ENCODE measurements at places on chromosomes 1 and 21.

DNA sequence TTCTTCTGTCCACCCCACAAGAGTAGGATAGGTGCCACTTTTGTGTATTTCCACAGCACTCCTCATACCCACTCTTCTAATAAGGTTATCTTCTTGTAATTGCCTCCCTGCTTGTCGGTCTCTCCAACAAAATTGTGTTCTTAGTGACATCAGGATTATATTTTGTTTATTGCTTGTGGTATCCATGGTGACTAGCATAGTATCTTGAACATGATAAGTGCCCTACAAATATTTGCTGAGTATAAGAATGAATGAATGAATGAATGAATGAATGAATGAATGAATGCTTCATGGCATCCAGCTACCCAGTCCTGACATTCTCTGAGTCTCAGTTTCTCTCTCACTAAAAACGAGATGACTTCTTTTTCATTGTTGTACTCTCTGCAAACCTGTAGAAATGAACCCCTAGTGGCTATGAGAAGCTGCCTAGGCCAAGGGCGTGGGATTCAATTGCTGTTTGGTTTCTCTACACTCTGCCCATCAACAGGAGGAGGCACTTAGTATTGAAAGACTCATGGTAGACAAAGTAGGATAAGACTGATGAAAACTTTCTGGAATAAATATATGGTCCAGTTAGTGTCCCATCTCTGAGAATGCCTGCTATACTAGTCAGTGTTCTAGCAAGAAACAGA, 121.0 kb downstream of the TMEM53 start:
- DNase-seq: no peak

DNA sequence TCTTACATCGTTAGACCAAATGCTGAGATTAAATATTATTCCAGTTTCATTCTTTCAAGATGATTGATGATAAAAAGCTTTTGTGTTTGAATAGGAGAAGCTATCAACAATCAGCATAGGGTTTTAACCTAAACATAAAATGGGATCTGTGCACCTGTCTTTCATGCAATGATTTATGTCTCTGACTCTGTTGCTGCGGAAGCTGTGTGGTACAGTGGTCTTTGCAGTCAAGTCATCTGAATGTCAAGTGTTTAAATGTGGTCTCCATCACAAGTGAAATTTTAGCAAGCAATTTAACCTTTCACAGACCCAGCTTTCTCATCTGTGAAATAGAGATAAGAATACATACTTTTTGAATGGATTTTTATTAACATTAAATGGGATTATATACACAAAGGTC, 107.2 kb downstream of the PLPPR5 start:
- no peak for DNase-seq

DNA sequence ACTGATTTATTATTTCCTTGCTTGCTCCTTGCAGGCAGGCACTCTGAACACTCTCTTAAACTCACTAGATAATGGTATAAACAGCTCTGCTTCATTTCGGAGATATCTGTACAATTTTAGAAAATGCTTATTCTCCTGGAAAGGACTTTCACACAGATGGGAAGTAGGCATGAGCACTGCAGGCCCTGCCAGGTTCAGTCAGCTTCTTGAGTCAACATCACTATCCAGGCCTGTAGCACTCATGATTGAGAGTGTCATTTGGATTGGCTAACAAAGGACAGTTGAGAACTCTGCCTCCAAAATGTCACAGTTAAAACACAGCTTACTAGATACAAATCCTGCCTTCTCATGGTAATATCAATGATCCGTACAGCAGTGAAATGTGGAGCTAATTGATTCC, 181.9 kb downstream of the CYYR1 start:
- DNase-seq: no peak

DNA sequence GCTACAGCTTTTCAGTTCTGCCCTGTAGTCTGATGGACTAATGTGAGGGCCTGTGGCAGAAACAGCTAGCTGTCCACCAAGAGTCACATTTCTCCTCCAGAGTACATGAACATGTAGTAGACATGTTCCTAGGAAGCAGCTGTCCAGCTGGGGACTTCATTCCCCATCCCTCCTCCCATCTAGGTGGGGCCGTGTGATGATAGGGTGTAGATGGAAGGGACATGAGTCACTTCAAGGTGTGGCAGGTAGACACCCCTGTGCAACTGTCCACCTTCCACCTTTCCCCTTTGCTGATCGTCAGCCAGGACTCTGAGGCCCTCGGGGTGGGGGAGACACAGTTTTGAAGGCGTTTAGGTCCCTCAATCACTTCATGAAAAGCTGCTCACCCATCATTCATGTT, 3.6 kb upstream of the RD3 start:
- no peak for DNase-seq

DNA sequence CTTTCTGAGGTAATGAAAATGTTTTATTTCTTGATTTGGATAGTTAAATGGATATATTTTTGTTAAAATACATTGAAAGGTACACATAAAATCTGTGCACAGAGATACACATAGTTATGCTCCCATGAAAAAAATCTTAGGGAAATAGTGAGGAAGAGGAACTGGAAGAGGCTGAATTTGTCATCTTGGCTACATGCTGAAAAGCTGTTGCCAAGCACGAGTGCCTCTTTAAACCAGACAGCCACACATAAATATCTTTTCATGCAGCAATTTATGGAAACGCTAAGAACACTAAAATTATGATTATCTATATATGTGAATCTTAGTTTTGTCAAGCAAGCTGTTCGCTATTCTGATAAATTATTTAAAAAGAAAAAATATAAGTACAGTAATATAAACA, 12.8 kb upstream of the ADAR start:
- no peak for DNase-seq

DNA sequence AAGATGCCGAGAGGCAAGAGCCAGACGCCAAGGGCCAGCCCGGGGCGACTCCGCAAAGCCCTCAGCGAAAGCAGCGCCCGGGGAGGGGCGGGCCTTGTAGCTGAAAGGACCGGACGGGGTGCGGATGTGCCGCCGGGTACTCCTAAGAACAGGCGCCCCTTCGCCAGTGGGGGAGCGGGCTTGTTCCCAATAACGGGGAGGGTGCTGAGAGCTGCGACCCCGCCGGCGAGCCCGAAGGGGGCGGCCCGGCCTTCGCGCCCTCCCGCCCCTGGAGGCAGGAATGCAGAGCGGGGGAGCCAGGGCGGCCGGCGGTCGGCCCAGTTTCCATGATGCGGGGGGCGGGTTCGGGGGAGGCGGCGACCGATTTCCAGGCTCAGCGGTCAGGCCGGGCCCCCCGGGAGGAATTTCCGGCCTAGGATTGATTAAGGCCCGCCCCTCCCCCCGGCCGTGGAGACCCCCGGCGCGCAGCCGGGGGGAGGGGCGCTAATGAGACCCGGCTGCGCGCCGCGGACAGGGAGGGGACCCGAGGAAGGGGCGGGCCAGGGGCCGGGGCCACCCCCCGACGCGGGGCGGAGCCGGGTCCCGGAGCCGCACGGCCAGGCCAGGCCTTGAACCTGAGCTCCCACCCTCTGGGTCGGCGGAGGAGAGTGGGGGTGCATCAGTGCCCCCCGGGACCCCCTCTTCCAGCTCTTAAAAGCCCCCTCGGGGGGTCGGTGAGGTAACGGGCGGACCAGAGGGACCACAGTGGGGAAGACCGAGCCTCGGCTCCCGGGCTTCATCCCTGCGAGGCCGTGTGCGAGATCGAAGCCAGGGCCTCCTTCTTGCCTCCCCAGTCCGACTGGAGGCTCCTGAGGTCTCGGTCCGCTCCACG, 898 bp upstream of the TMEM200B start:
- peak; percentile 97 for DNase-seq

DNA sequence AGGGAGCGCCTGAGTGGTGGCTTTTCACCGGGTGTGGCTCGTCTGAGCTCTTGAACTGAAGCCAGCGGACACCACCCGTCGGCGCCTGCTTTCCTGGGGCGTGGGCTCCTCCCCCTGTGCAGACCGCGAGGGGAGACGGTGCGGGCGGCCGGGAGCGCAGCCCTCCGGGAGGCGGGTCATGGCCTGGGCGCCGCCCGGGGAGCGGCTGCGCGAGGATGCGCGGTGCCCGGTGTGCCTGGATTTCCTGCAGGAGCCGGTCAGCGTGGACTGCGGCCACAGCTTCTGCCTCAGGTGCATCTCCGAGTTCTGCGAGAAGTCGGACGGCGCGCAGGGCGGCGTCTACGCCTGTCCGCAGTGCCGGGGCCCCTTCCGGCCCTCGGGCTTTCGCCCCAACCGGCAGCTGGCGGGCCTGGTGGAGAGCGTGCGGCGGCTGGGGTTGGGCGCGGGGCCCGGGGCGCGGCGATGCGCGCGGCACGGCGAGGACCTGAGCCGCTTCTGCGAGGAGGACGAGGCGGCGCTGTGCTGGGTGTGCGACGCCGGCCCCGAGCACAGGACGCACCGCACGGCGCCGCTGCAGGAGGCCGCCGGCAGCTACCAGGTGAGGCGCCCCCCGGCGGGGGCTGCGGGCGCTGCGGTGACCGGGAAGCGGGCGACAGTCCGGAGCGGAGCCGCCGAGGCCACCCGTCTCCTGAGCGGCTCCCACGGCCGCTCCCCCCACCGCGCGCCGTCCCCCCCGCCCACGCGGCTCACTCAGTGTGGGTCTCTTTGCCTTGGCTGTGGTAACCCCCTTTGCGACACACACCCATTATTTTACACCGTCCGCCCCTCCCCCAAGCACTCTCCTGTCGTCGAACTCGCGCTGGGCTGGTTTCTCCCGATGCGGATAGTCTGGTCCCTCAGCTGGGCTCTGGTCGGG, at the start of gene TRIM58:
TRIM58 (plus strand) TSS at position 119 of the 916 bp plus-strand sequence; CDS start at position 179, 60 bp downstream.
- no peak for DNase-seq

DNA sequence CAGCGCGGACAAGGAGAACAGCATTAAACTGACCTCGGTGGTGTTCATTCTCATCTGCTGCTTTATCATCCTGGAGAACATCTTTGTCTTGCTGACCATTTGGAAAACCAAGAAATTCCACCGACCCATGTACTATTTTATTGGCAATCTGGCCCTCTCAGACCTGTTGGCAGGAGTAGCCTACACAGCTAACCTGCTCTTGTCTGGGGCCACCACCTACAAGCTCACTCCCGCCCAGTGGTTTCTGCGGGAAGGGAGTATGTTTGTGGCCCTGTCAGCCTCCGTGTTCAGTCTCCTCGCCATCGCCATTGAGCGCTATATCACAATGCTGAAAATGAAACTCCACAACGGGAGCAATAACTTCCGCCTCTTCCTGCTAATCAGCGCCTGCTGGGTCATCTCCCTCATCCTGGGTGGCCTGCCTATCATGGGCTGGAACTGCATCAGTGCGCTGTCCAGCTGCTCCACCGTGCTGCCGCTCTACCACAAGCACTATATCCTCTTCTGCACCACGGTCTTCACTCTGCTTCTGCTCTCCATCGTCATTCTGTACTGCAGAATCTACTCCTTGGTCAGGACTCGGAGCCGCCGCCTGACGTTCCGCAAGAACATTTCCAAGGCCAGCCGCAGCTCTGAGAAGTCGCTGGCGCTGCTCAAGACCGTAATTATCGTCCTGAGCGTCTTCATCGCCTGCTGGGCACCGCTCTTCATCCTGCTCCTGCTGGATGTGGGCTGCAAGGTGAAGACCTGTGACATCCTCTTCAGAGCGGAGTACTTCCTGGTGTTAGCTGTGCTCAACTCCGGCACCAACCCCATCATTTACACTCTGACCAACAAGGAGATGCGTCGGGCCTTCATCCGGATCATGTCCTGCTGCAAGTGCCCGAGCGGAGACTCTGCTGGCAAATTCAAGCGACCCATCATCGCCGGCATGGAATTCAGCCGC, 2.5 kb downstream of the S1PR1 start:
- peak; percentile 11 for DNase-seq

- no peak for DNase-seq
Measured at GRCh38 chr1:83034851-83035250, 964.1 kb downstream of the TTLL7 start.

GRCh38 chr1:209850342-209850979, 22.7 kb downstream of the UTP25 start:
- DNase-seq: peak; percentile 56

DNA sequence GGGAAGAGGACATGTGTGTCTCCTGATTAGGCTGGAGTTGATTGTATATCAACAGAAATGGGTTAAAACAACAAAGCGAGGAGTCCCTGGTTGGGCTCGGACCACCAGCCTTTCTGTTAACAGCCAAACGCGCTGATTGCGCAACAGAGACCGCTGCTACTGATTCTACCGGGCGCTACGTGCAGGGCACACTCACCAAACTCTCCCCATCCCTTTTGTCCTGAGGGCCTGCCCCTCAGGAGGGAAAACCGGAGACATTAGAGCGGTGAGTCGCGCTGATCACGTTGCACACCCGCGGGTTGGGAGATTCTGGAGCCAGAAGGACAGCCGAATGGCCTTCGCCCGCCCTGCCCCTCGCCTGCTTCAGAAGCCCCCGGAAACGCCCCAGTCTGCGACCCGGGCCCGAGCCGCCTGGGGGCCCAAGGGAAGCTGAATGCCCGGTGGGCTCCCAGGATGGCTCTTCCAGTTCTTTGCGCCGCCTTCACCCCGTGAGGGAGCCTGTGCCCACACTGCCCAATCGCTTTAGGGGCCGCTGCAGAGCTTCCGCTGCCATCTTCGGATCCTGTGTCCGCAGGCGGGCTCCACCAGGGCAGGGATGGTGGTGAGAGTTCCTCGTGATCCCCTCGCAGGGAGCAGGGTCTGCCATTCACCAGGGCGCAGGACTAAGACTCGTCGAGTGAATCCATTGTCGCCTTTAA, 165.4 kb upstream of the NBPF11 start:
- DNase-seq: no peak

DNA sequence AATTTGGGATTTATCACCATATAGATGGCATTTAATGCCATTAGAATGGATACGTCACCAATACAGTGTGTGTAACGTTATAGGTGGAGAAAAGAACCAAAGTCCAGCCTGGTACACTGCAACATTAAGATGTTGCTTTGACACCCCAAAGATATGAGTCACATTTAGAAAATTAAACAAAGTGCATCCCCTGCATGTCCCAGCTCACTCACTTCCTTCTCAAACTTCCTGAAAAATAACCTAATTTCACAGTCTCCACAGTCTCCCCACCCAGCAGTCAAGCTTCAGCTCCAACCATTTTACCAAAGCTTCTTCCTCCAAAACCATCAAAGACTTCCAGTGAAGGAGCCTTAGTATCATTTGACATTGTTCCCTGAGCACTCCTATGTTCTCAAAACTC, 111.9 kb downstream of the OMA1 start:
- DNase-seq: no peak

DNA sequence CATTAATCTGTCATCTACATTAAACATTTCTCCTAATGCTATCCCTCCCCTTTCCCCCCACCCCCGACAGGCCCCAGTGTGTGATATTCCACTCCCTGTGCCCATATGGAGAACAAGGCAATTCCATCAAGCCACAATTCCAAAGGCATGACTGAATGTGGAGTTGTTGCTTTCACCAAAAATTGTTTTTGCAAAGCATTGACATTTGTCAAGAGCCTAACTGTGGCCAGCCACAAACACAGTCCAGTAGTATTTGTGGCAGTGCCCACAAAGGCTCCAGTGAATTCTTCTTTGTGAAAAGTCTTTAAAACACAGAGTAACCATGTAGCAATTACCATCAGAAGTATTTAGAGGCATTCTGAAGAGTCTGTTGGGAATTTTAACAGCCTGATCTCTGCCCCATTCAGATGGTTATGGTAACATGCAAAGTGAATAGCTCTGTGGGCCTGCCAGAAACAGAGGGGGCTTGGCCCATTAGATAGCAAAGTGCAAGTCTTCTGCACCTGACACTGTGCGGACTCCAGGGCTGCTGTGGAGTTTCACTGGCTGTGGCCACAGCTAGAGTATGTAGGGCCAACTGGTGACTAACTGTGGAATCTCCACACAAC, 11.6 kb upstream of the LRRC53 start:
- DNase-seq: no peak

- no peak for DNase-seq
Measured at GRCh38 chr1:17675744-17676143, 79.4 kb upstream of the ACTL8 start.

GRCh38 chr1:171513743-171514142, 28.4 kb downstream of the PRRC2C start:
- DNase-seq: no peak

GRCh38 chr1:24985737-24986136, 55.7 kb upstream of the RUNX3 start:
- DNase-seq: no peak
